Activated CD8-positive, alpha-beta memory T cell treated with anti-CD3 and anti-CD28 coated beads for 1 hour (primary cell): ENCODE measurements at places on chromosomes 3 and 15.

DNA sequence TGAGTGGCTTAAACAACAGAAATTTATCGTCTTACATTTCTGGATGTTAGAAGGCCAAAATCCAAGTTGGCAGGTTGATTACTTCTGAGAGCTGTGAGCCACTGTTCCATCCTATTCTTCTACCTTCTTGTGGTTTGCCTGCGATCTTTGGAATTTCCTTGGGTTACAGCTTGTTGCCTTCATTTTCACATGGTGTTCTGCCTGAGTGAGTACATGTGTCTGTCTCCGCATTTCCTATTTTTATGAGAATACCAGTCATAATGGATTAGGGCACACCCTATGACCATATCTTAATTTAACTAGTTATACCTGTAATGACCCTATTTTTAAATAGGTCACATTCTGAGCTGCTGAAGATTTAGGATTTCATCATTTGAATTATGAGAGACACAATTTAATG, 294.3 kb downstream of the CNTN4 start:
- no peak for DNase-seq

DNA sequence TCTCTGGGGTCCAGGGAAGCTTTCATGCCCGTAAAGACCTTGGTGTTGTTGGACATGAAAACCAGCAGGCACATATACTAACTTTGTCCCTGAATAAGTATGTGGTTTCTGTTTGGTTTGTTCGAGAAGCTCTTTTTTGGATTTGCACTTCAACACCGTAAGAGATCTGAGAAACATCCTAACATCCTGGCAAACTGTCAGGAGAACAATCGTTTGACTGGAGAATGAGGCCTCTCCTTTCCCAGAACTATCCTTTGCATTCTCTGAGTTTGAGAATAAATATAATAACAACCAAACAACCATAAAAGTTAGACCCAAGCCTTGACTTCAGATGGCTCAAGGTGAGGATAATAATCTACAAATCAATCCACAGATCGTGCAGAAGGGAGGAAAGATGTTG, 230.4 kb upstream of the WNT5A start:
- DNase-seq: no peak

GRCh38 chr15:63606308-63606707, 9.1 kb downstream of the FBXL22 start:
- no peak for DNase-seq

DNA sequence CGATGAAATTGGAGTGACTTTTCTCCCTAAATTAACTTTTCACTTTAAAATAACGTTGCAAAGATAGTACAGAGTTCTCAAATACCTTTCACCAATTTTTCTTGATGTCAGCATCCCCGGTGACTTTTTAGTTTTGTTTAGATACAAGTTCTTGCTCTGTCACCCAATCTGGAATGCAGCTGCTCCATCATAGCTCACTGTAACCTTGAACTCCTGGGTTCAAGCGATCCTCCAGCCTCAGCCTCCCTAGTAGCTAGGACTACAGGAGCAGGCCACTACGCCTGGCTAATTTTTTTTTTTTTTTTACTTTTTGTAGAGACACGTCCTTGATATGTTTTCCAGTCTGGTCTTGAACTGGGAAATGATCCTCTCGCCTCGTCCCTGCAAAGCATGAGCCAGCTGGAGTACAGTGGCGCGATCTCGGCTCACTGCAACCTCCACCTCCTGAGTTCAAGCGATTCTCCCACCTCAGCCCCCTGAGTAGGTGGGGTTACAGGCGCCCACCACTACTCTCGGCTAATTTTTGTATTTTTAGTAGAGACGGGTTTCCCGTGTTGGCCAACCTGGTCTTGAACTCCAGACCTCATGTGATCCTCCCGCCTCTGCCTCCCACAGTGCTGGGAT, 747 bp downstream of the NSUN3 start:
- DNase-seq: no peak

- no peak for DNase-seq
Measured at GRCh38 chr15:50493625-50494024, 52.8 kb downstream of the USP50 start.

DNA sequence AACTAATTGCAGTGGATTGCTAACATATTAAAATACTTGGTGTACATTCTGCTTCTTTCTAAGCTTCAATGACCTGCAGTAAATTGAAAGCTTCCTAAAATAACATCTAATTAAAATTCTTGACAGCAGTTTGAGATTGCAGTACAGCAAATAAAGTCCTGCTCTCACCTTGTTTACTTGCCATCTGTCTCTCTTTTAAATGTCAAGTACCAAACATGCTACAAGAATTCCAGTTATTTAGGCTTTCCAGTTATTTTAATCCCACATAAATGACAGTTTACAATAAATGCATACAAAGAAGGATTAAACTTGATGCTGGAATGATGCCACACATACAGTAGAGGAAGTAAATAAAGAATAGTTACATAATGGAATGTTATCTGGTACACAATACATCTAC, 33.2 kb downstream of the CBLB start:
- DNase-seq: no peak

DNA sequence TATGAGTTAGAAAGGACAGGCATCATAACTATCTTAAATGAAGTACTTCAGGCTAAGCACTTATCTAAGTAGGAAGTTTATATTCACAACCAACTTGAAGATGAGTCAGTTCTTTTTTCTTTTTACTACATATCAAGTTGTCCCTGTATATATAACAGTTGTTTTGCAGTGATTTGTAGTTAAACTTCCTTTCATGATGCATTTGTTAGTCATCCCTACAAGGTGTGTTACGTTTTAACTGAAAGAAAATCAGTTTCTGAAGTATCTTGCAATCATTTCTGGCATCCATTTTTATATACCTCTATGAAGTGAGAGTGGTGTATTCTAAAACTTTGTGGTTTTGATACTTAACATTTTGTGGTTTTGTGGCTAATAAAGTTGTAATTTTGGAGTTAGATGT, 46.1 kb downstream of the ZFAND6 start:
- no peak for DNase-seq
